ENCODE measurements at places on chromosomes 2 and 18.

- DNase-seq = no peak
Observed at GRCh38 chr18:44232500-44232899, 448.2 kb upstream of the SETBP1 start.

- DNase-seq = peak; percentile 61
Observed at GRCh38 chr2:54724560-54725342, 1.3 kb downstream of the EML6 start.

DNA sequence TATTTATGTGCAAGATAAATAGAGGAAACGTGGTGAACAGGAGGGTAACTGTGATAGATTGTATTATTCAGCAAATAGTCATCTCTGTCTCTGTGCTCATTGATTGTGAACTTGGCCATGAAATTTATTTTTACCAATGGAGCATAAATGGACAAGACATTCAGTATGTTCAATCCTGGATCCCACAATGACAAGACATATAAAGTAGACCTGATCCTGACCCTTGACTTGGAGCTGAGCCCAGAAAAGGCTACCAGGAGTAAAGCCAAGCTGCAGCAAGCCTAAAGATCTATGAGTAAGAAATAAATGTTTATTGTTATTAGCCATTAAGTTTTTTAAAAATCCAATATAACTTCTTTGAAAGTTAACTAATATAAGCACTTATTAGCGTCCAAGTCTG lies 531.2 kb downstream of the PIK3C3 start:
- DNase-seq = no peak

- DNase-seq = no peak
Observed at GRCh38 chr2:145598434-145598833, 1078.5 kb upstream of the ZEB2 start.

GRCh38 chr18:78092901-78093300 lies 843.3 kb downstream of the GALR1 start:
- no peak for DNase-seq

GRCh38 chr18:56197241-56197859 lies 441.0 kb downstream of the TXNL1 start:
- no peak for DNase-seq

DNA sequence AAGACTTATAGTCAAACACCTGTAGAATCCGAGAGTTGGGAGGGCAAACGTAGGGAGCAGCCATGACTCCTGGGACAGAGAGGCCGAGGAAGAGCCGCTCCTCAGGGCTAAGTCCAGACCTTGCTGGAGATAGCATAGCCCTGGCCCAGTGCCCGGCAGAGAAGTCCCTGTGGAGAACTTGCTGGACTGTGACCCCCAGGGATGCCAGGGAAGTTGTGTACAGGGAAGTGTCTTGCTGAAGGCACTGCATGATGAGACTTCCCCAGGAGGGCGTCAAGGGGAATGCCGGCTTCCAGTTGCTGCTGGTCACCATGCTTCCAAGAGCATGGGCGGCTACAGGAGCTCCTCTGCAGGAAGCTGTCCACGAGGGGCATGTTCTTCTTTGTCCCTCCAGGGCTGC lies 8.6 kb upstream of the CNDP1 start:
- no peak for DNase-seq

DNA sequence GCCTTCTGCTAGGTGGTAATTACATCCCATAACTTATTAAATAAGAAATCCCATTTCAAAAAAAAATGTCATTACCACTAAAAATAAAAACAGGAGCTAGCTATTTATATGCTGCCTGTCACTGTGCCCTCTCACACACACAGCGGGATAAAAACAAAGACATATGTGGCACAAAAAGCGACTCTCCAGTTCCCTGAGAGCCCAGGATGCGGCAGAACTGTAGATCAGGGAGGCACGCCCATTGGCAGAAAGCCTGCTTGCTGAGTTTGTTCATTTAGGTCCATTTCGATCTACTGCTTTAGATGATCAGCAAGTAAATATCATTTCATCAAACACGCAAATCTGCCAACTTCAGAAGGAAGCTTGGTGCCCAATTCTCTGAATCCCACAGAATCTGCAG lies 124.4 kb downstream of the TMEM163 start:
- DNase-seq = no peak

DNA sequence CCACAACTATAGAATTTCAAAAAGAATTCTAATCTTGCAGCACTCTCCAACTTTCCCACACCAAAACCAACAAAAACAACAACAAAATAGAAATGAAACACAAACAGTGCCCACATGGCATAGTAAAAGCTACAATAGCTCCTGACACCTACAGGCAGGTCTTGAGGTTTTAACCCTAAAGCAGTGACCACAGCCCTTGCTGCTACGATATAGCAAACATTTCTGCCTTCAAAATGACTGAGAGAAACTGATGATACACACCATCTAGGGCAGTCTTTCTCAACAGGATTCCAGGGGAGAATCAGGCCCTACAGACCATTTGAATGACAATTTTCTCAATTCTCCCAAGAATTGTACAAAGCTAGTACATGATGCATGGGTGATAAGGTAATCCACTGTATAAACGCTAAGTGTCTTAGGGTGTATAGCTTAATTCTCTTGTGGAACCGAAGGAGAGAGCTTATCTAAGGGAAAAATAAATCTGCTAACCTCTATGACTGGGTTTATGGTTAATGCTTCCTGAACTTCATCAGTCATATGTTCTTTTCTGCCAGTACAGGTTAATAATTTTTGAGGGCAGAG lies 46.5 kb downstream of the TRAK2 start:
- DNase-seq = no peak

DNA sequence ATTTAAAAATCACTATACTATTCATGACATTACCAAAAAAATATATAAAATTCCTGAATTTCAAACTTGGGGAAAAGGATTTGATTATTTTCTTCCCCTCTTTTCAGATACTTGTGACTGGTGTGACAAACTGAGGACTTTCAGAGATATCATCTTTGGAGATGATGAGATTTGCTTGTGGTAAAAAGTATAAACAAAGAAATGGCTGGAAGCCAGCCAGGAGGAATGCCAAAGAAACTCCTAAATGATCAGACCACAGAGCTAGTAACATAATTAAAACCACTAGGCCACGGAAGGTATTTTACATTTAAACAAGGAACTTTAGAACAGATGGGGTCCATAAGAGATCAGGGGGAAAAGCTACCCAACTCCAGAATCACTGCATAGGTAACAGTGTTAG lies 58.7 kb downstream of the PIGN start:
- no peak for DNase-seq

DNA sequence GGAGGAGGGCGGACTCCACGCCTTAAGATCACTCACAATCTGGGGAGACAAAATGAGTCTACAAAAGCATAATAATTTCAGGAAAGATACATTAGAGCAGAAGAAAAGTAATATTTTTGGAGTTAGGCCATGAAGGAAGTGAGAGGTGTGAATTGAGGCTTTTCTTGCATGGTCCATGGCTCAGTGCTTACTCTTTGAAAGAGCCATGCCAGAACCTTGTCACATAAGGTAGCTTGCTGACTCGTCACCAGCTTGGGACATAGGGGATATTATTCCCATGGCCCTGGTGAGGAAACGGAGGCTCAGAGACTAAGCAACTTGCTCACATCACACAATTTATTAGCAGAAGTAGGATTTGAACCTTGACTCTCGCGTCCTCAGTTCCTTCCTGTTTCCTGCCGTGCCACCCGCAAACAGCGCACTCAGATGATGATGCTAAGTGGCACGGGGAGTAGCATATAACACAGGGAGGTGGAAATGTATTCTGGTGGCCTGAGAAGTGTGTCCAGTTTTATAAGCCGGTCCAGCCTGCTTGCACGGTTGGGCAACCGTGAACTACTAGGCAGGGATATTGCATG lies 312.2 kb upstream of the EPAS1 start:
- DNase-seq = no peak

- no peak for DNase-seq
Observed at GRCh38 chr2:131023758-131024157, 69.5 kb downstream of the FAM168B start.

DNA sequence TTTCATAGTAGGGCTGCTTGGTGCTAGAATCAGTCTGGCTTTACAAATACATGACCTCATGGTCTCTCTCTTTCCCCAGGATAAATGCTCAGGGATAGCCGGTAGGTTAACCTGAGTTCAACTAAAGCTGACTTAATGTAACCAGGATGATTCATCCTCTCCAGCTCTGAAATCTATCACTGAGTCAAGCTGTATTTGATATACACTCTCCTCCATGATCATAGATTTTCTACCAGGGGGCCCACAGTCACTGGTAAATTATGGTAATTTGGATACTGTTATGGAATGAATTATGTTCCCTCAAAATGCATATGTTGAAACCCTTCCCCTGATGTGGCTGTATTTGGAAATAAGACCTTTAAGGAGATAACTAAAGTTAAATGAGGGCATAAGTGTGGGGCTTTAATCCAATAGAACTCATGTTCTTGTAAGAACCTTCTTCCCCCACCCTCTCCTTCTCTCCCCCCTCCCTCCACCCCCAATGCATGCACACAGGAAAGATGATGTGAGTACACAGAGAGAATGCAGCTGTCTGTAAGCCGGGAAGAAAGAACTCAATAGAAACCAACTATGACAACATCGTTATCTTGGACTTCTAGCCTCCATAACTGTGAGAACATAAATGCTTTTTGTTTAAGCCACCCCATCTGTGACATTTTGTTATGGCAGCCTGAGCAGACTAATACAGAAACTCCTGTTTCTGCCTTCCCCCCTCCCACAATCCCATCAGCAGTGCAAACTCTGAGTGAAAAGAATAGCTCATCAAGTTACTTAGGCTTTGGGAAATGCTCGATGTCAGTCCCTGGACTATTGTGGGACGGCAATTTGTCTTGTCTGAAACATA lies 134.9 kb upstream of the KYNU start:
- DNase-seq = no peak

GRCh38 chr2:72676341-72677025 lies 149.3 kb downstream of the EXOC6B start:
- no peak for DNase-seq

DNA sequence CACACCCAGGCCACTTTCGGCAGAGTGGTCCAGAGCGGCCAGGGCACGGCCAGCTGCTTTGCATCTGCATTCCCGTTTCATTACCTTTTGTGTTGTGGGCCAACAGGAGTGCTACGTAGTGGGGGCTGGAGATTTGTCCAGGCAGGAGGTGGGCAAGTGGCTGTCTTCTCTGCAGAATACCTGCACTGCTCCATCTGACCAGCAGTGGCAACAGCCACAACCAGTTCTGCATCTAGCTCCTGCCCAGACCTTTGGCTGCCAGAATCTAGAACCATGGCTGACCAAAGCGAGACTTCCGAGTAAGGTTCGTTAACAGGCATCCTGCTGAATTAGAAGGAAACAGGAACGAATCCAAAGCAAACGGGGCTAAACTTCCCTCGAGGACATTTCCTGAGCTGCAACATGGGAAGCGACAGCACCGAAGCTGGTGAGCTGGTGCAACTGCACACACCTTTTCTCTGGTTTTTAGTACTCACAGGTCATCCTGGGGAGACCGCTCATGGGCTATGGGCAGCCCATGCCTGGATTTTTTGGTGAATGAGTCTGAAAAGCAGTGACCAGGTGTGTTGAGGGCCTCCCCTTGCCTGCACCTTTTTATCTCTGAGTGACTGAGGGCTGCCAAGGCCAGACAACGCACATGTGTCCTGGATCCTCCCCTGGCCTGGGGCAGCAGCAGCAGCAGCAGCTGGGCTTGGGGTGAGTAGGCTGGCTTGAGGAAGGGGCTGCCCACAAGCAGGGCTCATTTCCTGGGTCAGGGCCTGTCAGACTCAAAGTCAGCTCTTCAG lies 10.5 kb downstream of the GDF7 start:
- DNase-seq = no peak

- DNase-seq = no peak
Observed at GRCh38 chr2:33437815-33438214, 38.6 kb upstream of the RASGRP3 start.

GRCh38 chr2:54077088-54077900 lies 38.1 kb upstream of the ACYP2 start:
- no peak for DNase-seq

DNA sequence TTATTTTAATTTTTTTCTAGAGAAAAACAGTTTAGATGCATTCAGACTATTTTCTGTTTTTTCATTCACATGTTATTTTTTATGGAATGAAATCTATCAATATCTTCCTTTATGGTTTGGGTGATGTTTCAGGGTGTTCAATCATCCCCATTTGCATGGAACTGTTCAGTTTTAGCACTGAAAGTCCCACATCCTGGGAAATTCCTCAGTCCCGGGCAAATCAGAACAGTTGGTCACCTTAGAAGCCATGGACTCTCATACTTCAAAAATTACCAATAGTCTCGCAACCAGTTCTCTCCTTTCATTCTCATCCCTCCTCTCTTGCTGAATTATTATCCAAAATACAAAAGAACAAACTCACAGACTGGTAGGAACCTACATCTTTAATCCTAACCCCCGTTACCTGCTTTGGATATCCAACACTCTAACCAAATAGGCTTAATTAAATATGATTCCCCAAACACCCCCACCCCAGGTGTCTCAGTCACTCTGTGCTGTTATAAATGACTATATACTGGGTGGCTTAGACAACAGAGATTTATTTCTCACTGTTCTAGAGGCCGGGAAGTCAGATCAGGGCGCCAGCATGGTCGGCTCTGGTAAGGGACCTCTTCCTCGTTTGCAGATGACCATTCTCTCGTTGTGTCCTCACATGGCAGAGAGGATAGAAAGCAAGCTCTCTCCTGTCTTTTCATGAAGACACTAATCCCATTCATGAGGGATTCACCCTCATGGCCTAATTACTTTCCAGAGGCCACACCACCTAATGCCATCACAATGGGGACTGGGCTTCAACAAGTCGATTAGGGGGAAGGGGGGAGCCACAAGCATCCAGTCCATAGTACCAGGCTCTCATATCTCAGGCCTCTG lies 57.7 kb upstream of the SLC1A4 start:
- no peak for DNase-seq

DNA sequence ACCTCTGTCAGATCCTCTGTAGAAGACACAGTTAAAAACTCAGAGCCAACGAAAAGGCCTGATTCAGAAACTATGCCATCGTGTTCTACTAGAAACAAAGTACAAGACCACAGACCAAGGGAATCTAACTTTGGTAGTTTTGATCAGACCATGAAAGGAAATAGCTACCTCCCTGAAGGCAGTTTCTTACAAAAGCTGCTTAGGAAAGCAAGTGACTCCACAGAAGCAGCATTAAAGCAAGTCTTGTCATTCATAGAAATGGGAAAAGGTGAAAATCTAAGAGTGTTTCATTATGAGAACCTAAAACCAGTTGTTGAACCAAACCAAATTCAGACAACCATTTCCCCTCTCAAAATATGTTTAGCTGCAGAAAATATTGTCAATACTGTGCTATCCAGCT lies 58.2 kb downstream of the FSIP2 start:
- DNase-seq = no peak

DNA sequence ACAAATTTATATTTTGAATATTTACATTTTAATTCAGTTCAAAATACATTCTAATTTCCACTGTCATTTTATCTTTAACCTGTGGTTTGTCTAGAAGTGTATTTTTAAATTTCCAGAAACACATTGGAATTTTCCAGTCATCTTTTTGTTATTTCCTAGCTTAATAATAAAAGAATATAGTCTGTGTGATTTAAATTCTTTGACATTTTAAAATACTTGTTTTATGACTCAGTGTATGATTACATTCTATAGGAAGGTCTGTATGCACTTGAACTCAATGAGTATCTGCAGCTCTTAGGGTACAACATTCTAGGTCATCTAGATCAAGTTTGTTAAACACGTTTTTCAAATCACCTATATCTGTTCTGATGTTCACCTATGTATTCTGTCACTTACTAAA lies 88.3 kb upstream of the MBOAT2 start:
- DNase-seq = no peak

GRCh38 chr2:29777161-29777560 lies 144.2 kb downstream of the ALK start:
- no peak for DNase-seq

All from NCI-H526 treated with DMSO at 0.1 percent for 48 hours (cell line).